Pons (tissue), 1 donor: ENCODE measurements at places on chromosomes 16 and 17.

DNA sequence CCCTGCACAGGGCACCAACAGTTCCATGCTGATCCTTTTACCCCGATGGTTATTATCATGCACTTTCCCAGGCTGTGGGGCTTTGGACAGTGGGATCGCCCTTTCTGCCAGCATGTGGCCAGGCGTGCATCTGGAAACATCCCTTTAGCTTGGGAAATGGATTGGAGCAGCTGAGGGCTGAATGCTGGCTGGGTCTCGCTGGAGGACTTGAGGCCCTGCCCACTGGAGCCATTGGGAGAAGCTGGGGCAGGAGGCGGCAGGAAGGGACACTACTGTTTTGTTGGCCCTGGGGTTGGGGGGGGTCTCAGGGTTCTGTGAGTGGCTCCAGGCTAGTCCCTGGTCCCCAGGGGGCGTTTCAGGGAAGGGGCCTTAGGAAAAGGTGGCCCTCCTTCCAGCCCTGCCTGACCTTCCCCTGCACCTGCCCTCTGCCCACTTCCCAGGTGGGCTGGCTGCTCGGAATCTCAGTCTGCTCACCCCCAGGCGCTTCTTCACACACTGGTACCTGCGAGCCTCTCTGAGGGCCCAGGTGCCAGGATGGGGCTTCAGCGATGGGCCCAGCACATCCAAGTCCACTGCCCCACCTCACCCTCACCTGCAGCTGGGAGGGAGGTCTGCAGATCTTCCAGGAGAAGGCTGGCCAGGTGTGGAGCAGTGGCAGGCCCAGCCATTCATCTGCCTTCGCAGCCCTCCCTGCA is 1.6 kb upstream of the ADGRG3 start:
- DNase-seq, result no peak

DNA sequence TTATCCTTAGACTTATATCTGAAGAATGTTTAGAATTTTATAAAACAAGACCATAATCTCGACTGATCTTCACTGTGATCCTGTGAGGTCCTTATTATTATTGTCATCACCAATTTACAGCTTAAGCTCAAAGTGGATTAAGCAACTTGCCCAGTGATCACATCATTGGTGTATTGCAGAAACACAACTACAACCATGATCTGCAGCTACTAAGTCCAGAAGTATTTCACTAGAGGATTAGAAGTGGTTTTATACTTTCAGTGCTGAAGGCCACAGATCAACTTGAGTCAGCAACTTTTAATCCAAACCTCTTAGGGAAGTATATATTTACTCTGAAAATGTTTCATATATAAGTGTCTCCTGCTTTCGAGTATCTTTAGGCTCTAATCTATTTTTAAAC is 624.3 kb upstream of the SOX9 start:
- no peak for DNase-seq

DNA sequence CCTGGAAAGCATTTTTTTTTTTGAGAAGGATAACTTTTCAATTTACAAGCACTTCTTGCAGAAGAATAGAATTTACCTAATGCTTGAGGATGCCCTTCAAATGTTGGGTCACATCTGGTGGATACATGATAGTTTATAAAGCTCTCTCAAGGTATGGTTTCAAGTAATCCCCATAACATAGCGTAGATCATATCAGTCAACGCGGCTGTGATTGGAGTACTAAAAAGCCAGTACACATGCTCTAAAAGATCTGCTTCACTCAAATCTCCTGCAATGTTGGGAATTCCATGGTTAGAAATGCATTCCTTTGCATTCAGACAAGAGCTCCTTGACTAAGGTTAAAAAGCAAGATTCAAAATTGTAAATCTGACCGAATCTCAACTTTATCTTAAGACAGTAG is 3.9 kb upstream of the KCNJ16 start:
- DNase-seq, result no peak

- DNase-seq, result peak; percentile 38
These were observed 33.2 kb upstream of the PLCG2 start for GRCh38 chr16:81745704-81746558.

GRCh38 chr16:14678748-14679497 is 15.2 kb downstream of the PLA2G10 start:
- no peak for DNase-seq

DNA sequence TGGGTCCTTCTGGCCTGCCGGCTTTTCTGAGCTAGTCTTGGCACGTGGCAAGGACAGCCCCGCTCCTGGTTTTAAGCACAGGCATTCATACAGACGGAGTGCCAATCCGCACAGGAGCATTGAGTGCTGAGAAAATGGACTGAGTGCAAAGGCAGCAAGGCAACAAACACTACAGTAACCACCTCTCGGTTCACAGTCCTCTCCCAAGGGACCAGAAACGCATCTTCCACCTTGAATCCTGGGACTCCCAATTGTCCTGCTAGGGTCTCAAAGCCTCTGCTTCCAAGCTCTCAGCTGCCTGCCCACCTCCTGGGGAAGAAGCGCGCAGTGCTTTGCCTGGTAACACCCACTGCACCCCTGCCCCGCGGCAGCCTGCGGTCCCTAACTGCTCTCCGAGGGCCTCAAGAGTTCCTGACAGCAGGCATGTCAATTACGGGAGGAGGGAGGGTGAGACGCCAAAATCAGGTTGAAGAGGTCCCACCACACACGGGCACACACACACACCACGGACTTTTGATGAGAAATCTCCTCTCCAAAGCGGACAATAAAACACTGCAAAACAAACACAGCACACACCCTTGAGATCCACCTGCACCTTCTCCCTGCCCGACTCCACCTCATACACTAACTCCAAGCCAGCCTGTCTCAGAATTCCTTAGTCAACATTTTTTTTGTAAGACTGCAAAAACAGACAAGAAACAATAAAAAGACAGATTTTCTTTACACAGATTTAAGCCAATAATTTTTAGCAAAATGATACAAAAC is 15.0 kb downstream of the SLC16A3 start:
- no peak for DNase-seq

DNA sequence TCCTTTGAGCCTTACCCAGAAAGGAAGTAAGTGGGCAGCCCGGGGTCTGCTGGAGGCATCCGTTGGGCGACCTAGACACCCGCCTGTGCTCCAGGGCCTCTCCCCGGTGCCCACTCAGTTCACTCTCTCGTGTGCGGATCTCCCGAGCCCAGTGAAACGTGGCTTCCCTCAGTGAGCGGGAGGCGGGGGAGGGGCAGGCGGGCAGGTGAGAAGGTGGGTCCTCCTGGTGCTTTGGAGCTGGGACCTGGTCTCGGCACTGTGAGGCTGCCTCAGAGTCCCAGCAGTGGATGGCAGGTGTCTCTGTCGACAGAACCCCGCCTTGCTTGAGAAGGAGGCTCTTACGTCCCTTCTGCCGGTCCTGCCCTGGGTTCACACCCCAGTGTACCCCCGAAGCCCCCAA is 8.0 kb downstream of the ZNF276 start:
- DNase-seq, result no peak

GRCh38 chr16:12750554-12750918 is 53.2 kb downstream of the CPPED1 start:
- no peak for DNase-seq

- no peak for DNase-seq
These were observed 681.4 kb downstream of the WWOX start for GRCh38 chr16:78780808-78781207.

DNA sequence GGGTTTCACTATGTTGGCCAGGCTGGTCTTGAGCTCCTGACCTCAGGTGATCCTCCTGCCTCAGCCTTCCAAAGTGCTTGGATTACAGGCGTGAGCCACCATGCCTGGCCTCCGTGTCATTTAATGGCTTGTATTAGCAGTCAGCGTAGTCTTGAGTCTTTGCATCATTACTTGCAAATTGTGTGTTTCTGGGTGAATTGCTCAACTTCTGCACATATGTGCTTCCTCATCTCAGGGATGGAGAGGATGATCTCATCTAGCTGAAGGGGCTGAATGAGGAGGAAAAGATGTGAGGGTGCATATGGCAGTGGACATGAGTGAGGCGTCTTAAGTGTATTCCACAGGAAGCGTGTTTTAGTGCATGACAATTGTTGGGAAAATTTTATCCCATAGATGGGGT is 155.8 kb downstream of the SNX29 start:
- no peak for DNase-seq

DNA sequence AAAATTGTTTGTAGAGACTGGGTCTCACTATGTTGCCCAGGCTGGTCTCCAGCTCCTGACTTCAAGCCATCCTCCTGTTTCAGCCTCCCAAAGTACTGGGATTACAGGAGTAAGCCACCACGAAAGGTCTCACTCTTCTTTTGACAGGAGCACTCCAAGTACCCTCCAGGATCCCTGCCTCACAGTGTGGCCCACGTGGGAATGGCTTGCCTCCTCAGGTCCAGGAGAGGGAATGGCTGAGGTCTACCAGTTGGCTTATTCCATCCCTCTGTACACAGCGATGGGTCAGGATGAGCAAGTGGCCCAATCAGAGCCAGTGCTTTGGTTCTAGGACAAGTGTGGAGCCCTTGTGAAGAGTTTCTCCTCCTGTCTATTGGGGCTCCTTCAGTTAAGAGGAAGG is 73.7 kb upstream of the ZNF423 start:
- no peak for DNase-seq

GRCh38 chr17:41907185-41907556 is 11.6 kb downstream of the ACLY start:
- no peak for DNase-seq

DNA sequence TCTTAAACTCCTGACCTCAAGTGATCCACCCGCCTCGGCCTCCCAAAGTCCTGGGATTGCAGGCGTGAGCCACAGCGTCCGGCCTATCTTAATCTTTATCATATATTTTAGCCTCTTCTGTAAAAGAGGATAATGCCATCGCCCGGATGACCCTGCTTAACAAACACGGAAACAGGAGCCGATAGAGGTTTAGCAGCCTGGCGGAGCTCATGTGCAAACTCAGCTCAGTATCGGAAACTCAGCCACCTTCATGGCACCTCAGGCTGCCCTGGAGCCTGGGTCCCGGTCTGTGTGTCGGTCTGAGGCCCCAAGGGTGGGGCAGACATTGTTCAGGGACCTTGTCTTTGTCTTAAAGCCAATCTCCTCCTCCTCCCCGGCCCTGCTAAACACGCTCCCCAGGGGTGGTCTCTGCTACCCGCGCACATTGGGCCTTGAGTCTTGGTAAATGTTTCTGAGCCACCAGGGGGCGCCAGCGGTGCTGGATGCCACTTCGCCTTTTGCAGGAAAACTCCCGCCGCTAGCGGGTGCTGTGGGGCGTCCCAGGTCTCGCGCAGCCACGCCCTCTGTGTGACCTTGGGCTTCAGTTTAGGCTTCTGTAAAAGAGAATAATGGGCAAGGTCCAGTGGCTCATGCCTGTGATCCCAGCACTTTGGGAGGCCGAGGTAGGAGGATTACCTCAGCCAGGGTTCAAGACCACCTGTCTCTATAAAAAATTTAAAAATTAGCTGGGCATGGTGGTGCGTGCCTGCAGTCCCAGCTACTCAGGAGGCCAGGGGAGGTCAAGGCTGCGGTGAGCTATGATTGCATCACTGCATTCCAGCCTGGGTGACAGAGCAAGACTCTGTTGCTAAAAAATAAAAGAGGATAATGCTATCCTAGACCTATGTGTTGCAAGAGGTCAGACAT is 2.7 kb downstream of the CETP start:
- peak; percentile 77 for DNase-seq

GRCh38 chr16:68700831-68701230 is 36.3 kb upstream of the CDH1 start:
- DNase-seq, result no peak

DNA sequence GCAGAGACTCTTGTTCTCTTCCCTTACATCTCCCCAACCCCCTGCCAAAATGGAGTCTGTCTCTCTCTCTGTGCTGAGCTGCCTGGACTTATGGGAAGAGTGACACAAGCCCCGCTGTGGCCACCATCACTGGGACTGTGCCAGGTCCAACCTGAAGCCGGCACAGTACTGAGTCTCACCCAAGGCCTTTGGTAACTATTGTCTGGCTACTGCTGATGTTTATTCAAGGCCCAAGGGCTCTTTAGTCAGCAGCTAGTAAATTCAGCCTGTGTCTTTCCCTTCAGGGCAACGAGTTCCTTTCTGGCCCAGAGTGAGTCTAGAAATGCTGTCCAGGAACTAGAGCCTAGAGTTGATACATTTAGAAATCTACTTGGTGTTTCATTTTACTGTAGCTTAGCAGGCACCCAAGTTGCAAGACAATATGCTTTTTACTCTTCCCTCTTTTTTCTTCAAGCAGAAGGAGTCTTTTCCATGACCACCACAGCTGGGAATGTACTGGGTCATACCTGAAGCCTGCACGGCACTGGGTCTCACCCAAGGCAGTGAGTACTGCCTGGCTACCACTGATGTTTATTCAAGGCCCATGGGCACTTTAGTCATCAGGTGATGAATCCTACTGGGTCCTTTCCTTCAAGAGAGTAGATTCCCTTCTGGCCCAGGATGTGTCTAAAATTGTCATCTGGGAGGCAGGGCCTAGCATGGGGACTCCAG is 17.7 kb downstream of the EFCAB5 start:
- DNase-seq, result no peak

DNA sequence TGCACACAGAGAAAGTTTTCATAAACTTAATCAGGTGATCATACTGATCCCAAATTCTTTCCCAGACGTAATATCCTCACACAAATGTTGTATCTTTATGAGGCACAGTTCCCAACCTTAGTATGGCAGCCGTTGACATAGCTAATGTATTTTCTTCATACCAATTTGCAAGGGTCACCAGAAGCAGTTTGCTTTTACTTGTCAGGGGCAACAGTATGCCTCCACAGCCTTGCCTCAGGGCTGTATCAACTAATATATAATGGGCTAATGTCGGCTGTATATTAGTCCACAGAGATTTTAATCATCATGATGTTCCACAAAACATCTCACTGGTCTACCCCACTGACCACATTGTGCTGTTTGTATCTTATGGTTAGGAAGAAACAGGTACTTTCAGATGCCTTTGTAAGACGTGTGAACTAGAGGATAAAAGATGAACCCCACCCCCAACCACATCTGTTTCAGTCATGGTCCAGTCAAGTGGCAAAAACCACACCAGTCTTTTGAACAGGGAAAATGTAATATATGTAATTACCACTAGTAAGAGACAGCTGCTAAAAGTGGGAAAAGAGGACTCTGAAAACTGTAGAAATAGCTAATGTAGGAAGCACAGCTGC is 55.2 kb downstream of the GAN start:
- DNase-seq, result no peak

DNA sequence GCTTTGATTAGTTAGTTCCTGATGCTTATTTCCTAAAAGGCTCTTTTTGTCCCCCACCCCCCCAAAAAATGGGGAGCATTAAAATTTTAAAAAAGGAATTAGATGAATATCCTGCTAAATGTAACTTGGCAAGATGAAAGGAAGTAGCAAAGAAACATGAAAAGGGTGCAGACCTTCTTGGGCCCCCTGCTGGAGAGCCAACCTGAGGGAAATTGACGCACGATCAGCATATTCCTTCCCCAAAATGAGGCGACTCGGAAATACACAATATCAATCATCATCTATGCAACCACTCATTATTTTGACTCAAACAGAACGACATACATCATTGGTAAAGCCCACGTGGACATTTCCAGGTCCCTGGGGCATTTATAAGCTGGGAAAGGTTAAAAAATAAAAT is 59.7 kb downstream of the GRIN2A start:
- no peak for DNase-seq

GRCh38 chr17:82121660-82122629 is 23.9 kb upstream of the FASN start:
- DNase-seq, result no peak

- DNase-seq, result no peak
These were observed 198.4 kb downstream of the CYB561 start for GRCh38 chr17:63247706-63248105.

- DNase-seq, result peak; percentile 46
These were observed 18.4 kb downstream of the PLCG2 start for GRCh38 chr16:81797443-81797842.

- no peak for DNase-seq
These were observed 54.6 kb downstream of the STX8 start for GRCh38 chr17:9521062-9521461.

- DNase-seq, result no peak
These were observed 4.5 kb downstream of the PNMT start for GRCh38 chr17:39672522-39673334.

- DNase-seq, result no peak
These were observed 12.0 kb upstream of the TNRC6A start for GRCh38 chr16:24717411-24717810.
